ENCODE measurements at places on chromosomes 2 and 18.

DNA sequence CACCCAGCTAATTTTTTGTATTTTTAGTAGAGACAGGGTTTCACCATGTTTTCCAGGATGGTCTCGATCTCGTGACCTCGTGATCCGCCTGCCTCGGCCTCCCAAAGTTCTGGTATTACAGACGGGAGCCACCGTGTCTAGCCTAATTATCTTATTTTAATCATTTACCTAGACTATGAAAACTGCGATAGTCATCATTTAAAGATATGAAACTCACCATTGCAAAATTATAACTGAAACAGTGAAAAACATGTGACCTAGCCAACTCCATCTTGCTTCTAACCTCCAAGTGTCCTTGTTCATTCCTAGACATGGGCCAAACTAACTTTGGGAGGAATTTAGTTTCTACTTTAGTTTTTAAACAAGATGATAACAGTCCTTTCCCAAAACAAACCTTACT lies 17.4 kb downstream of the SULT1C4 start:
- no peak for DNase-seq

DNA sequence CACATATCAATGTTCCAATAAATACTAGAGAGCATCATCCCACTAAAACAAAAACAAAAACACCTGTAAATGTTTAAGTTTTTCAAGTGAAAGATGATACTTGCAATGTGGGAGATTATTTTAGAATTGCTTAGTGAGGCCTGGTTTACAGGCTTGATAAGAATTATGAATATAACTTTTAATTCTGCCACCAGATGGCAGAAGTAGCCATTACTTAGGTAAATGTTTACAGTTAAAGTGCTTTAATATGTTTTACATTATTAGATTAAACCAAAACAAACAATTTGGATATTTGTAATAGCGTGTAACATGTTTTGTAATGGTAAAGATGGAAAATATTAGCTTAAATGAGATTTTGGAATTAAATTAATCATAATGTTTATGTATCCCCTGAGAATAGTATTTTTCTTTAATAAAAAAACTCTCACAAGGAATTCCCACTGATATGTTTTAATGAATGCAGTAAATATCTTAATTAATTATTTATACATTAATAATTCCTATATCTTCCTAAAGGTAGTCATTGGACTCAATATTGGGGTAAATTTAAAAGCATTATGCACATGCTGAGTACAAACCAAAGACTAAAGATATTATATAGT lies 522.0 kb downstream of the SPAG16 start:
- DNase-seq: no peak

GRCh38 chr2:170141865-170142264 lies 36.1 kb upstream of the MYO3B start:
- DNase-seq: no peak

DNA sequence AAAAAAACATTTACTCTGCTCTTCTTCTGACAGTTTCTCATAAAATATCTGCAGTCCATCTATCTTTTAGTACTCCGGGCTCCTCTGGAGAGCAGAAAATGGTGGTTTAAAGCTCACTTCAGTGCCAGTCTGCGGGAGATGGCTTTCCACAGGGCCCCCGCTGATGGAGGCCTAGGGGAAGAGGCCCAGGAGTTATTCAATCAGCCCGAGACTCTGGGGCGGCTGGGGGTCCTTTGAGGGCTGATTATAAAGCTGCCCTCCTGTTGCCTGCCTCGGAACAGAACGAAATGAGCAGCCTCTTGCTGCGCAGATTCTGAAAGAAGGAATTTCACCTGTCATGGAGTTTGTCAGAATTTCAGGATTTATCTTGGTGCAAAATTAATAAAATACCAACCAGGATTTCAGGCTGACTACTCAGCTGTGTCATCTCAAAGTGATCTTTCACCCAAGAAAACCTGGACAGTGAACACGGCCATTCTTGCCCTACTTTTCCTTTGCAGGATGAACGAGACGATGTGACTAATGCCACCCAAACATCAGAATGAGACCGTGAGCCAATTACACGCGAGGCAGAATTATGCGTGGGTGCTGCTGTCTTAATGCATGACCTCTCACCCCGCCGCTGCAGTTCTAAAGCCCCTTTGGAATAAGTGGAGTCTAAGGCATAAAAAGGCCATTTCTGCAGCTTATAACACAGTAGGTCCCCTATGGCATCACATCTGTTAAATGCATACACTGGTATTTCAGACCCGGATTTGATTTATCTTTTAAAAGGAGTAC lies 273.8 kb downstream of the ZNF521 start:
- no peak for DNase-seq

DNA sequence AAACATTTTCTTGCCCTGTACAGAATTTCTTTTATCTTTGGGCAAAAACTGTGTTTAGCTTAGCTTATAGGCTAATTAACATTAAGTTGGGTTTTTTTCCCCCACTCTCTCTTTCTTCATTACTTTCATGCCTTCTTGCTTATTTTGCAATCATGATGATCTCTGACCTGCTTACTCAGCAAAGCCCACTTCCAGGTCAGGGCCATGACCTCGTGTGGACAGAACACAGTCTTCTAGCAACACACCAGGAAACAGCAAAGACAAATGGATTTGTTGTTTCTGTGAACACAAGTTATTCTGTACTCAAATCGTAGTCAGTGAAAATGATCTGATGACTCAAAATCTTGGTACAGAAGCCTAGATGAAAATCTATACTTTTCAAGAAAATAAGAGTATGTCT lies 60.7 kb downstream of the SPATS2L start:
- no peak for DNase-seq

Data from activated CD4-positive, alpha-beta T cell treated with anti-CD3 and anti-CD28 coated beads for 24 hours (primary cell).